ENCODE measurements at places on chromosomes 3 and 15.

- DNase-seq = no peak
Observed at GRCh38 chr3:138119423-138119766, 4.0 kb upstream of the DZIP1L start.

GRCh38 chr3:30671527-30672286 is 65.3 kb downstream of the TGFBR2 start:
- DNase-seq = no peak

GRCh38 chr3:152384412-152384811 is 115.7 kb downstream of the MBNL1 start:
- DNase-seq = no peak

- DNase-seq = no peak
Observed at GRCh38 chr3:55827786-55828185, 340.7 kb upstream of the WNT5A start.

- no peak for DNase-seq
Observed at GRCh38 chr3:123724306-123724705, 139.5 kb upstream of the HACD2 start.

DNA sequence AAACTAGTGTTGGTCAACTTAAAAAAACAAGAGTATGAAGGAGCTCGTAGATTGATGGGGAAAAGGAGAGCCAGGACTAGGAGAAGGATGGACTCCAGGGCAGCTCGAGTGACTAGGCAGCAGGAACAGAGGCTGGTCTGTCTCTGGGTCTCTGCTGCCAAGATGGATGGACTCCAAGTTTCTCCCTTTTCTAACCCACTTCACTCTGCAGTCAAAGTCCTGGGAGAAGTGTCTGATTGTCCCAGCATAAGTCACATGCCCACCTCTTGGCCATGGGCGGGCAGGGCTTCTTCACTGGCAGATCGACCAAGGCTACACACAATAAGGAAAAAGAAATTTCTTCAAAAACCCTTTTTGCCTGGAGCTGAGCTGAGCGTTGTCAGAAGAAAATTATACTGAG is 9.2 kb upstream of the EPB42 start:
- DNase-seq = no peak

- DNase-seq = no peak
Observed at GRCh38 chr3:47813551-47814177, 10.7 kb downstream of the DHX30 start.

GRCh38 chr3:150738688-150739087 is 24.3 kb downstream of the SIAH2 start:
- no peak for DNase-seq

DNA sequence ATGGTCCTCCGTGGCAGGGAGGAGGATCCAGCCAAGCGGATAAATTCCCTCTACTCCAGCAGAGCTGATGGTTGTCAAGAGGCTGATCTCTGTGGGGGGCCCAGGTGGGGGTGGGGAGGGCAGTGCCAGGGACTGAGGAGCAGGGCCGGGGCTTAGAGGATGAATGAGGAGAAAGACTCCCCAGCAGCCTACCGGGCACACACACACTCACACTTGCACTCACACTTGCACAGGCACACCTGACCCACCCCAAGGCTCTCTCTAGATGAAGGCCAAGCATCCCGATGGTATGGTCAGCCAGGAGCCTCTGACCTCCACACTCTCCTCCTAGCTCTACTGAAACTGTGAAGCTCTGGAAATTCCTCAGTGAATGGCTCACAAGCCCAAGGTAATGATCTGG is 131.3 kb upstream of the PRR20G start:
- no peak for DNase-seq

DNA sequence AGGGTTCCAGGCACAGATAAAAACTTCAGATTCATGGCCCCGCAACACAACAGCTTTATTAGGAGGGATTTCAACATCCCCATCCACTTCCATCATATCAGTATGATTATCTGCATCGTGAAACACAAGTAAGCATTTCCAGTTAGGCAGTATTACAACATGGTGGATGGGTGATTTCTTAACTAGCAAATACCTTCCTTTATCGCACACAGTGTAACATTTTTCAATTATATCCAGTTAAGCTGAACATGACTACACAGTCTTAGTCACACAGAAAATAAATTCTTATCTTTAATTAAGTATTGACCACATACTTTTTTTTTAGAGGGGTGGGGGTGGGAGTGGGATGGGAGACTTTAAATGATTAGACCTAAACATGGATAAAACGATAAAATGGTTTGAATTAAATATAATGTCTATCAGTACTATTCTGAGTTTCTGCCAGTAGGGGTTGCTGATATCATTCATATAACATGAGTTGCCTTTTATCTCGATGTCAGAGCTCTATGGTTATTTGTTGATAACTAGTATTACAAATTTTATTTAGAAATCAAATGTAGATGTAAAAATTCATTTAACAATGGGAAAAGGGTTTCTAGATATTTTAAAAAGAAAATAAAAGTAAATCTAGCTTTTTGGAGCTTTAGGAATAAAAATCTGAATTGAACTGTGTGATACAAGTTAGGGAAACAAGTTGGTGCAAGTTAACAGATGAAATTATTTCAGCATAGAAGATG is 146.6 kb downstream of the TBL1XR1 start:
- no peak for DNase-seq

GRCh38 chr15:59240036-59240435 is 33.4 kb downstream of the LDHAL6B start:
- no peak for DNase-seq

- DNase-seq = no peak
Observed at GRCh38 chr3:119333773-119334509, 39.8 kb downstream of the ARHGAP31 start.

- DNase-seq = no peak
Observed at GRCh38 chr15:66622591-66623022, 56.8 kb upstream of the LCTL start.

- no peak for DNase-seq
Observed at GRCh38 chr3:175346573-175347356, 487.6 kb downstream of the NAALADL2 start.

DNA sequence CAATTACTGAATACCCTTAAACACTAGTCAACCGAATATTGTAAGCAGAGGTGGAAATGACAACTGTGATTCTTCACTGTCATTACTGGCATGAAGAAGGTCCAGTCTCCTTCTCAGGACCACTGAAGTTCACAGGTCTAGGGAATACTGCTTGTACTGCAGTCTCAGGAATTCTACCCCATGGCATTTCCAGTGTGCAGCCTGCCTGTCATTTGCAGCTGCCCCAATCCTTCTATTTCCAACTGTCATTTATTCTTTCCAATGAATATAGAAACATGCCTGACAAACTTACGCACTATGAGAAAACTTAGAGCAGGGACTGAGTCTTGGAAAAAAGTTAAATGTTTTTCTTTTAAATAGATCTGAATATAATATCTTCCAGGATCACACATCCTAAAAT is 308.0 kb upstream of the THBS1 start:
- no peak for DNase-seq

- no peak for DNase-seq
Observed at GRCh38 chr3:11136116-11136515, 18.2 kb upstream of the HRH1 start.

GRCh38 chr3:110989446-110989845 is 82.2 kb upstream of the NECTIN3 start:
- no peak for DNase-seq

- no peak for DNase-seq
Observed at GRCh38 chr15:79978655-79979514, 7.9 kb upstream of the BCL2A1 start.

- DNase-seq = no peak
Observed at GRCh38 chr15:101246391-101246790, 5.5 kb downstream of the CHSY1 start.

- DNase-seq = no peak
Observed at GRCh38 chr3:112627419-112627818, 13.5 kb downstream of the CCDC80 start.

DNA sequence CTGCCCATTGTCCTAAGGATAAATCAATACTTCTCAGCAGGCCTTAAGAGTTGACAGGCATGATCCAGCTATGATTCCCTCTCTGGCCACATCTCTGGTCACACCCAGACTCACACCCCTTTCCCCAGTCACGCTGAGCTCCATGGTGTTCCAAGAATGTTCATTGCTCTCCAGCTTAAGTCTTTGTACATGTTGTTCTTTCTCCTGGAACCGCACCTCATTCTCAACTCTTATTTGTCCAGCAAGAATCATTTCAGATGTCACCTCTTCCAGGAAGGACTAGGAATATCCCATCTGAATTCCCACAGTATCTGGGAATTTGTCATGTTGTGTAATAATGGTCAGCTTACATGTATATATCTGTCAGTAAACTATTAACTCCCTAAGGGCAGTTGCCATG is 118.3 kb upstream of the GALNT15 start:
- no peak for DNase-seq

DNA sequence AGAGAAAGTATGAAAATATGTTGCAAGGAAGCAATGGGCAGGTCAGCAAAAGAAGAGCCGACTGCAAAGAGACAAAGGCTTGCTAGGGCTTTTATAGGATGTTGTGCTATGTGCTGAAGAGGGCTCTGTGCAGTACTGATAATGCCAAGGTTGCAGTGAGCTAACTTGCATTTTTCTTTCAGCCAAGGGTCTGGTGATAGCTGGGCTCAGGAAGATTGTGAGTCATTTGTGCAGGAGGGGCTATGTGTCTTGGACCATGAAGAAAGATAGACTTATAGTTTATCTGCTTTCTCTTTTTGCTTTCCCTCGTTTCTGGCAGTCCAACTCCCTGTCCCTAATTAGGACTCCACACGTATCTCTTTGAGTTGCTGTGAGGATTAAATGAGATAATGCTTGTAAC is 64.5 kb upstream of the LRIG1 start:
- no peak for DNase-seq

GRCh38 chr15:25849157-25849921 is 13.8 kb downstream of the ATP10A start:
- DNase-seq = no peak

DNA sequence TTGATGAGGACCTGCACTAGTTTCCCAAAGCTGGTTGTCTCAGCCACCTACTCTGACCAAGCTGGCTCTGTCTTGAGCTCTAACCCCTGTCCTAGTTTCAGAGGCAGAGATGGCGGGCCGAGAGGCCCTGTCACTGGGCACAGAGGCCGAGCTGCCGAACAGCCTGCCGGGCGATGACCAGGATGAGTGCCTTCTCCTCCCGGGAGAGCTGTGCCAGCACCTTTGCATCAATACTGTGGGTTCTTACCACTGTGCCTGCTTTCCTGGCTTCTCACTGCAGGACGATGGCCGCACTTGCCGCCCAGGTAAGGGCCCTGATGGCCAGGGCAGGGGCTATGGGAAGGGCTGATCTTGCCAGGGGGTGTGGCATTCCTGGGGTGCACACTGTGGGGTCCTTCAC is 69.1 kb downstream of the FBLN2 start:
- no peak for DNase-seq

GRCh38 chr15:48537271-48538113 is 108.0 kb downstream of the FBN1 start:
- DNase-seq = no peak

GRCh38 chr3:48473617-48473952 is 27.0 kb downstream of the ATRIP start:
- no peak for DNase-seq

GRCh38 chr3:31262201-31262600 is 270.5 kb upstream of the STT3B start:
- DNase-seq = no peak

DNA sequence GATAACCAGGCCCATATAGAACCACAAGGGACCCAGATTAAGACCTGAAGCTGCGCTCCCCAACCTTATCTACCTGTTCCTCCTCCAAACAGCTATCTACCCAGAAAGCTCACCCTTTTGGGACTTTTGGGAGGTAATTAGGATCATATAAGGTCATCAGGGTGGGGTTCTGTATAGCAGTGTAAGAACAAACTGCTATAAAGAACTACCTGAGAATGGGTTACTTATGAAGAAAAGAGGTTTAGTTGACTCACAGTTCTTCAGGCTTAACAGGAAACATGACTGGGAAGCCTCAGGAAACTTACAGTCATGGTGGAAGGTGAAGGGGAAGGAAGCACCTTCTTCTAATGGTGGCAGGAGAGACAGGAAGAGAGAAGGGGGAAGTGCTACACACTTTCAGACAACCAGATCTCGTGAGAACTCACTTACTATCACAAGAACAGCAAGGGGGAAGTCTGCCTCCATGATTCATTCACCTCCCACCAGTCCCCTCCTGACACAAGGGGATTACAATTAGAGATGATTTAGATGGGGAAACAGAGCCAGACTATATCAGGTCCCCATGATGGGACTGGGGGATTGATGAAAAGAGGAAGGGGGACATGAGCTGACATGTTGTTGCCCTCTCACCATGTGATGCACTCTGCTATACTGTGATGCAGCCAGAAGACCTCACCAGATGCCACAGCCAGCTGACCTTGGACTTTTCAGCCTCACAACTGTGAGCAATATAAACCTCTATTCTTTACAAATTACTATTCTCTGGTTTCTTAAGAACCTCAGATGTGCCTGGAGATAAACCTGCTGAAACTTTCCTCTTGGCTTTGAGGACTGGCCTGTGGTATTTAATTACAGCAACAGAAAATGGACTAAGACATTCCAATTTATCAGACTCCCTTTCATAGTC is 15.3 kb upstream of the FMN1 start:
- DNase-seq = no peak

DNA sequence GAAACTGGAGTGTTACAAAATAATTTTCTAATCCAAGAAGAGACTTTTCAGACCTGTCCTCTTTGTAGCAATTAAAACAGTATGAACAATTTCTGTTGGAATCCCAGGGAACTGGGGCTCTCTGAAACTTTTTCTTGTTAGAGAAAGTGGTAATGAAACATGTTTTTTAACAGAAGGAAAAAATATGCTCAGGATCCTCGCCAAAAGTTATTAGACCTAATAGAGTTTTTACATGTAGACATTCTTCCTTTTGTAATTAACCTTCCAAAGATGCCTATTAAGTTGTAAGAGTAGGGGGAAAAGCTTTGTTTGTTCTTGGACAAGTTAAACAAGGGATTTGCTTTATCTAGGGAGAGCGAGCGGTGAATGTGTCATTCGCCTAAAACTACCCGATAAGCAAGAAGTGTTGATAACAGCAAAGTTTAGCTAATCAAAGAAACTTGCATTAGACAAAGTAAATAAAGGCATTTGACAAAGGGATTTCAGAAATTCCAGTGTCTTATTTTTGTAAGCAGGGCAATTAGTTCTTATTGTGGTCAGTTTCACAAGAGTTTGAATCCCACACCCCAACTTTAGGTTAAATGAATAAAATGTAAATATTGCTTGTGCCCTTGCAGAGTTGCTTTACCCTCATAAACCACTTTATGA is 2.3 kb downstream of the RARB start:
- DNase-seq = no peak

- DNase-seq = no peak
Observed at GRCh38 chr3:66472313-66473134, 28.3 kb downstream of the LRIG1 start.

DNA sequence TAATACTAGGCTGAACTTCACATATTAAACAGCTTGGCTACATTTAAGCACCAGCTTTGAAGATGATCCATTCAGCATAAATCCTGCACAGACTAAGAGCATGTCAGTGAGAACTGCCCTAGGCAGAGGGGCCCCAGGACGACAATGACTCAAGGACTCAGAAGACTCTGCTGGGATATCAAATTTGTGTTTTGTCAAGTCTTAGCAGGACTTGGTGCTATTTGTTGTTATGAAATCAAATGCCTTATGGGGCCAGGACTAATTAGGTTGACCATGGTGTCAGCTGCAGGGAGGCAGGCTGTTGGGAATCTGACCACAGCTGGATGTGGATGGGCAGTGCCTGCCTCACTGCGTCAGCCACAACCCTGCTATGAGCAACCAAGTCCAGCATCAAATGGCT is 91.8 kb downstream of the RYR3 start:
- DNase-seq = no peak

GRCh38 chr15:51160484-51160883 is 65.8 kb upstream of the TNFAIP8L3 start:
- no peak for DNase-seq
